Right lung (tissue), 10 donors: ENCODE measurements at places on chromosomes 7 and 10. TPM values are rescaled to one million over a fixed set of nuclear protein-coding genes. Genes with fewer than 3 reads are reported as not detected.
A peak's percentile ranks its signal among the peaks of the same experiment; 100 is the strongest.

DNA sequence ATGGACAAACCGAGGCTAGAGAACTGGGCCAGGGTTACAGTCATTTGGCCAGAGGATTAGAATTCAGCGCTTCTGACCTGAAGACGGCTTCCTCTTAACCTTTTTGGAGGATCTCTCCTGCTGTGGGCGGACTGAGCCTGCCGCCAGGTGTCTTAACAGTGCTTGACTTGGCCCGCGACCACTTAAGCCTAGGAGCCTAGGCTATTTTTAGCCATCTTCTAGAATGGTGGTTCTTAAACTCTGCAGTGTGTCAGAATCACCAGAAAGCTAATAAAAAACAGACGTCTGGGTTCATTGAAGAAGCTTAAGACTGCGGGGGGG, 722 bp downstream of the MDH2 start:
- DNase-seq = no peak

GRCh38 chr10:47144525-47144924, 155.5 kb upstream of the GDF10 start:
- no peak for DNase-seq

The PAPOLB gene
- 0.05 TPM for polyA plus RNA-seq

The MMP21 gene
- polyA plus RNA-seq = 0.50 TPM

The EFCAB10 gene
- 6.0 TPM for polyA plus RNA-seq

GRCh38 chr7:125355899-125356298, 426.3 kb upstream of the POT1 start:
- DNase-seq = no peak

The ANXA8L1 gene
- 1.6 TPM for polyA plus RNA-seq

DNA sequence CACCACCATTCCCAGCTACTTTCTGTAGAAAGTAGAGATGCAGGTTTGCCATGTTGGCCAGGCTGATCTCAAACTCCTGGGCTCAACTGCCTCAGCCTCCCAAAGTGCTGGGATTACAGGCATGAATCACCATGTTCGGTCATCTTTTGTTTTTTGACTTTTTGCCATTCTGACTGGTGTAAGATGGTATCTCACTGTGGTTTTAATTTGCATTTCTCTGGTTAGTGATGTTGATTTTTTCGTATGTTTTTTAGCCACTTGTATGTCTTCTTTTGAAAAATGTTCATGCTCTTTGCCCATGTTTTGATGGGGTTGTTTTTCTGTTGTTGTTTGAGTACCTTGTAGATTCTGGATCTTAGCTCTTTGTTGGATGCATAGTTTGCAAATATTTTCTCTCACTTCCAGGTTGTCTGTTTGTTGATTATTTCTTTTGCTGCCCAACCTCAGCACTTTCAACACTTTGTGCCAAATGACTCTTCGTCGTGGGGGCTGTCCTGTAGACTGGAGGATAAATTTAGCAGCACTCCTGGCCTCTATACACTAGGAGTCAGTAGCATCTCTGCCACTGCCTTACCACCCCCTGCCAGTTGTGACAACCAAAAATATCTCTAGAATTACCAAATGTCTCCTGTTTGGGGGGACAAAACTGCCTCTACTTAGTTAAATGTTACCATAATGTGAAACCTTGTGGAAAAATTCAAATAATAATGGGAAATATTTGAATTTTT, 6.5 kb upstream of the CPED1 start:
- DNase-seq = no peak

DNA sequence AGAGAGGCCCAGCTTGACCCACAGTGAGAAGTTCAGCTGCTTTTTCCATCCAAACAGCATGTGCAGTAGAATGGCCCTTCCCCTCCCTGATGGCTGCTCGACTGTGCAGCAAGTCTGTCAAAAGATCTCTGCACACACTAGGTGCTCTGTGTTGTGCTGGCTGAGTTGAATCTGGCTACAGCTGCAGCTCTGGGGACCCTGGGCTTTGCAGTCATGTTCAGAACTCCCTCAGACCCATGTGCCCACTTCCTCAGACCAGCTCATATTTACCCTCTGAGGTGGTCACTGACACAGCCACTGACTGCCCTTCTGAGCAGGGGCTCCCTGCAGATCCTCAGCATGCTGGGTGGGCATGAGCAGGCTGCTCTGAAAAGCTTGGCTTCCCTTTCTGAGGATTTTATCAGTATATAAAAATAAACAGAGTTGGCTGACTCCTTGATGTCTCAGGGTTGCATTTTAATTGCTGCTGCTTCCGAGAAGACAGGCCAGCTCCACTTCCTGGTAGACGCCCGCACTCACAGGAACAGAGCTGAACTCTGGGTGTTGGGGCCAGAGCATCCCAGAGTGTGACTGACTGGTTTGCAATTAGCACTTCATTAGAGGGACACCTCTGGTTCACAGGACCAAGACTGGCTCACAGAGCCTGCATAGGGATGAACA, 507.9 kb downstream of the RPS24 start:
- peak; percentile 85 for DNase-seq
